ENCODE measurements at places on chromosomes 11 and 22. TPM values are rescaled to one million over a fixed set of nuclear protein-coding genes. Genes with fewer than 3 reads are reported as not detected.

DNA sequence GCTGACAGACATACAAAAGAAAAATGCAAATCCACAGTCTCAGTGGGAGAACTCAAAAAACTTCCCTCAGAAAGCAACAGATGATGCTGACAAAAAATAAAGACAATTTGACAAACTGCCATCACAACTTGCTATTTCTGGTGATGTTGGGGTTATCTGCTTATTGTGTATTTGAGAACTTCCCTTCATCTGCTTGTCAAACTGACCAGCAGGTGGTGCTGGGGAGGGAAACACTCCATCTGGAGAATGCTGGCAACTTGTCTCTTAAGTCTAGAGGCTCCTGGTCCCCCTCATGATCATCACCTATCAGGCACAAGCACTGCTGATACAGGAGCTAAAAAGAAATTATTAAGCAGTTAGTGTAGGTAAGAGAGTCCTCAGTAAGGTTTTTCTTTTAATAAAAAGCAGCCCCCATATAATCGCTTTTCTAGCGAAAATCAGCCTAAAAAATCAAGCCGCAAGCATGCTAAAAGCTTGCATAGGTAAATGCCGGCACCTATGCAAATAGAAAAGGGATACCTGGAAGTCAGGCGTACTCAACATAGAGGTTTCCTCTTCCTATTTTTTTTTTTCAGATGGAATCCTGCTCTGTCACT is 9.8 kb upstream of the FAM111B start:
- H3K36me3 ChIP-seq, result no peaks in the 10 kb centered on the region
- H3K27me3 ChIP-seq, result peaks cover 45% of the 10 kb centered on the region
- no peak overlapping the region for H3K27ac ChIP-seq
- H3K4me3 ChIP-seq, result no peak overlapping the region

DNA sequence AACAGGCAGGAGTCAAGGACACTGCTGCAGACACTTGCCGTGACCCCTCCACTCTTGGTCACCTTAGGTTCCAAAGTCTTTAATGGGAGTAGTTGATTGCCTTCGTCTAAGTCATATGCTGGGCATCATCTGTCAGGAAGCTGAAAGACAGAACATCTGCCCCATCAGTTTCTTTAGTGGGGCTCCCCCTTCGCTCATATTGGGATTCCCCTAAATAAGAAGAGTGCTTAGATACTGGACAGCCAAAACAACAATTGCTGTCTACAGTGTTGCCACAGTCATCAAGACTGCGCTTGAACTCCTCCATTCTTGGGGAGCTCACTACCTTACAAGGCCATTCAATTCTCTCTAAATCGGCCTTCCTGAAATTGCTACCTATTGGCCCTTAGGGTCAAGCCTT is 58.5 kb downstream of the UBASH3B start:
- no peak overlapping the region for H3K4me3 ChIP-seq
- H3K4me1 ChIP-seq, result peaks cover 9% of the 10 kb centered on the region
- no peak overlapping the region for H3K27ac ChIP-seq
- H3K27me3 ChIP-seq, result peaks cover 13% of the 10 kb centered on the region
- no peak for DNase-seq

GRCh38 chr11:72981080-72981479 is 161.0 kb downstream of the FCHSD2 start:
- DNase-seq, result no peak
- peaks cover 20% of the 10 kb centered on the region for H3K4me1 ChIP-seq
- no peak overlapping the region for H3K4me3 ChIP-seq

GRCh38 chr11:124891373-124891861 is 6.2 kb downstream of the ROBO4 start:
- H3K36me3 ChIP-seq, result peaks cover 11% of the 10 kb centered on the region
- peak overlapping the region; percentile 89 for H3K27ac ChIP-seq

- H3K27ac ChIP-seq, result no peak overlapping the region
- H3K4me1 ChIP-seq, result no peaks in the 10 kb centered on the region
- no peaks in the 10 kb centered on the region for H3K36me3 ChIP-seq
- no peak for DNase-seq
- no peak overlapping the region for H3K4me3 ChIP-seq
Measured at GRCh38 chr11:113681282-113681681, 24.8 kb downstream of the TMPRSS5 start.

GRCh38 chr11:74139151-74139918 is 31.5 kb downstream of the C2CD3 start:
- no peaks in the 10 kb centered on the region for H3K27me3 ChIP-seq
- no peak for DNase-seq
- no peak overlapping the region for H3K4me3 ChIP-seq
- H3K27ac ChIP-seq, result peak overlapping the region; percentile 70
- peaks cover 29% of the 10 kb centered on the region for H3K4me1 ChIP-seq
- H3K36me3 ChIP-seq, result peaks cover 16% of the 10 kb centered on the region

DNA sequence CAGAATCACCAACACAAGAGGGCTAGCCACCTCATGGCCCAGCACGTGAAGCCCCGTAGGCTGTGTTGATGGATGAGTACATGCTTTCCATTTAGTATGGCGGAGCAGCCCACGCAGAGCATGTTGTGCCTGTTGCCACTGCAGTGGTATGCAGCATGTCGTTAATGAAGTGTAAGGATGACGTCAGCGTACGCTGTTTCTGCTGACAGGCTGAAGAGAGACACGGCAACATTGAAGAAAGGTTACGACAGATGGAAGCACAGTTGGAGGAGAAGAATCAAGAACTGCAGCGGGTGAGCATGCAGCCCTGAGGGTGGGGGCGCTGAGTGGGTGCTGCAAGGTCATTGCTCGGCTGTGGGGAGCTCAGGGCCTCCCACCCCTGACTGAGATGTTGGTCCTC is 62.8 kb downstream of the PPFIA1 start:
- H3K36me3 ChIP-seq, result peaks cover 99% of the 10 kb centered on the region
- no peak overlapping the region for H3K4me3 ChIP-seq
- no peak for DNase-seq
- no peak overlapping the region for H3K27ac ChIP-seq
- H3K27me3 ChIP-seq, result no peaks in the 10 kb centered on the region
- peaks cover 12% of the 10 kb centered on the region for H3K4me1 ChIP-seq

DNA sequence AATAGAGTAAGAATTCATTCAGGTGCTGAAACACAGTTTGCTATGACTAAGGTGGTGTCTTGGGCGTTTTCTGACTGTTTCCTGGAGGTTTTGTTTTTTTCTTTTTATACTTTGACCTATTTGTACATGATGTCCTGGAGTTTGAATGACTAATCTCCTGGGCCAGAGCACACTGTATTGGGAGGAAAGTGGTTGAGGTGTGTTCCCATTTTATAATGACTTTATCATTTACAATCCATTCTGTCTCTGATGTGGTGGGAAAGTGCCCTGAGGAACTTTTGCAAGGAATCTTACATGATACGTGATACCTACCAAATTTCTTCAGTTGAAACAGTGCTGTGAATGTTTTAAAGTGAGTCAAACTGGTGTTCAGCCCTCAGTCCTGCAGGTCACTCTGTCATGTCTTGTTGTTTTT is 80.8 kb downstream of the TNRC6B start:
- peaks cover 20% of the 10 kb centered on the region for H3K36me3 ChIP-seq
- H3K4me3 ChIP-seq, result no peak overlapping the region
- H3K27me3 ChIP-seq, result no peaks in the 10 kb centered on the region

GRCh38 chr11:4645974-4646373 is 2.2 kb downstream of the OR51E1 start:
- no peaks in the 10 kb centered on the region for H3K36me3 ChIP-seq
- H3K4me3 ChIP-seq, result peak overlapping the region; percentile 62
- H3K27me3 ChIP-seq, result no peaks in the 10 kb centered on the region
- peaks cover 82% of the 10 kb centered on the region for H3K4me1 ChIP-seq

GRCh38 chr11:65503368-65503948 is 4.6 kb downstream of the MALAT1 start:
- peak overlapping the region; percentile 99 for H3K27ac ChIP-seq
- H3K36me3 ChIP-seq, result peaks cover 64% of the 10 kb centered on the region
- peak overlapping the region; percentile 89 for H3K4me3 ChIP-seq
- H3K27me3 ChIP-seq, result no peaks in the 10 kb centered on the region
- peaks cover 79% of the 10 kb centered on the region for H3K4me1 ChIP-seq

DNA sequence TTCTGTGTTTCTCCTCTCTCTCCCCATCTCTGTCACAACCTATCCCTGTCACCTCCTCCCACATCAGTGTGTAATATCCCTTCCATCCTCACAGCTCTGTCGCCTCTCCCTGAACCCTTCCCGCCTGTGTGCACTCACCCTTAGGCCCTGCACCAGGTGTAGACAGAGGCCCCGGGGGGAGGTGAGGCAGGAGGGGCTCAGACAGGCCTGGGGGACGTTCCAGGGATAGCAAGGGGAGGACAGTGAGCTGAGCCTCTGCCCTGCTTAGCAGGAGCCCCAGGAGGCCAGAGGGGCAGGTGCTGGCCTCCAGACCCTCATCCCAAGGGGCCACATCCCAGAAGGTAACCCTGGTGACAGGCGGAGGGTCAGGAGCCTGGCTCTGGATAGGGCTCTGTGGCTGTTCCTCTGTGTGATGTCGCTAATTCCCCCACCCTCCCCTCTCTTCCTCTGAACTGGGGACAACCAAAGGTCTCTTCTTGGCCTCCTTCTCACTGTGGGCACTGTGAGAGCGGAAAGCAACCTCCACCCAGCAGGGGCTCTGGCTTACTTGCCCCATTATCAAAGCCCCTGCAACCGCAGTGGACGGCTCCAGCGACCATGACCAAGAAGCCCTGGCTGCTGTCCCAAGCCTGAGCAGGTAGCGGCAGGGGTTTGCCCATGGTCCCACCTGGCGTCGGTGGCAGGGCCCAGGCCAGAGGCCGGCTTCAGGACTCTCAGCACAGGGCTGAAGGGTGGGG is 35.7 kb downstream of the KCNJ4 start:
- H3K36me3 ChIP-seq, result no peaks in the 10 kb centered on the region
- no peaks in the 10 kb centered on the region for H3K27me3 ChIP-seq
- peaks cover 28% of the 10 kb centered on the region for H3K4me1 ChIP-seq
- DNase-seq, result no peak
- peak overlapping the region; percentile 55 for H3K27ac ChIP-seq

DNA sequence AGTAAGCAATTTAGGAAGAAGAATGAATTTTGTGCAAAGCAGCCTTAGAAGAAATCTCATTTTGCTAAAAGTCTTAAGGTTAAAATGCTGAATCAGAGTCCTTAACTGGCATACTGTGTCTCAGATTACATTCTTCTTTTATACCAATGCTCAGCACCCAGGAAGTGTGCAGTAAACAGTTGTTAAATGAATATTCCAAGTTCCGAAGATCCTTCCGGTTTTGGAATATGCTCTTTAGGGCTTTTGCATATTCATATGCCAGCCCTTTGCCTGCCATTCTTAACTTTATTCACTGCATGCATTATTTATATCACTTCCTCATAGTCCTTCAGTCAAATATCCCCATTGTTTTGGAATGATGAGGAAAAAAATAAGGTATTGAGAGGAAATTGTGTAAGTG is 242.0 kb downstream of the DDX10 start:
- no peaks in the 10 kb centered on the region for H3K27me3 ChIP-seq
- peak overlapping the region; percentile 11 for H3K27ac ChIP-seq
- no peak for DNase-seq
- peaks cover 25% of the 10 kb centered on the region for H3K4me1 ChIP-seq

DNA sequence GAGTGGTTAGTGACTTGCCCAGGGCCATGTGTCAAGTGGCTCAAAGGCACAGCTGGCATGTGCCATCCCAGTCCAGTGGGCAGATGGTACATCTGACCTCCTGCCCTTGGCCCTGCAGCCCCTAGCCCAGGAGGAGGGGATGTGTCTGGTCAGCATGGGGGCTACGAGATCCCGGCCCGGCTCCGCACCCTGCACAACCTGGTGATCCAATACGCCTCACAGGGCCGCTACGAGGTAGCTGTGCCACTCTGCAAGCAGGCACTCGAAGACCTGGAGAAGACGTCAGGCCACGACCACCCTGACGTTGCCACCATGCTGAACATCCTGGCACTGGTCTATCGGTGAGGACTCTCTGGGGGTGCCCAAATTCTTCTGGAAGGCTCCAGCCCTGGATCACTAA is 5.7 kb upstream of the RAB1B start:
- H3K4me1 ChIP-seq, result peaks cover 26% of the 10 kb centered on the region
- no peak overlapping the region for H3K4me3 ChIP-seq
- DNase-seq, result no peak
- H3K36me3 ChIP-seq, result peaks cover 48% of the 10 kb centered on the region
- no peaks in the 10 kb centered on the region for H3K27me3 ChIP-seq

- H3K4me3 ChIP-seq, result no peak overlapping the region
- no peak for DNase-seq
- H3K27me3 ChIP-seq, result no peaks in the 10 kb centered on the region
- H3K4me1 ChIP-seq, result peaks cover 38% of the 10 kb centered on the region
- H3K27ac ChIP-seq, result no peak overlapping the region
Measured at GRCh38 chr11:64022125-64022784, 13.5 kb upstream of the FLRT1 start.

DNA sequence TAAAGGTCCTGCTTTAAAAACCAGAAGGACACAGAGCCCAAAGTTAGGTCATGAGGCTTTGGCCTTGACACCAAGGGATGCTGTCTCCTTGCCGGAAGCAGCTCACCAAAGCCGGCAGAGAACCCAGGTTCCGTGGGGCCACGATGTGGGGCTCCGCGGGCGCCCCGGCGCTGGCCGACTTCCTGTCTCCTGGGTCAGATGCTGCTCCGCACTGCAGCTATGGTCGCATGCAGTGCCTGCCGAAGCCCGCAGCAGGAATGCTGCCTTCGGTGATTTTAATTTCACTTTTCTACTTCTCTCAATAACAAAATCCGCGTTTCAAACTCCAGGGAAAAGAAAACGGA is 454 bp upstream of the OTUB1 start:
- H3K36me3 ChIP-seq, result peaks cover 18% of the 10 kb centered on the region
- H3K4me3 ChIP-seq, result peak overlapping the region; percentile 97
- H3K4me1 ChIP-seq, result peaks cover 48% of the 10 kb centered on the region
- no peak for DNase-seq

DNA sequence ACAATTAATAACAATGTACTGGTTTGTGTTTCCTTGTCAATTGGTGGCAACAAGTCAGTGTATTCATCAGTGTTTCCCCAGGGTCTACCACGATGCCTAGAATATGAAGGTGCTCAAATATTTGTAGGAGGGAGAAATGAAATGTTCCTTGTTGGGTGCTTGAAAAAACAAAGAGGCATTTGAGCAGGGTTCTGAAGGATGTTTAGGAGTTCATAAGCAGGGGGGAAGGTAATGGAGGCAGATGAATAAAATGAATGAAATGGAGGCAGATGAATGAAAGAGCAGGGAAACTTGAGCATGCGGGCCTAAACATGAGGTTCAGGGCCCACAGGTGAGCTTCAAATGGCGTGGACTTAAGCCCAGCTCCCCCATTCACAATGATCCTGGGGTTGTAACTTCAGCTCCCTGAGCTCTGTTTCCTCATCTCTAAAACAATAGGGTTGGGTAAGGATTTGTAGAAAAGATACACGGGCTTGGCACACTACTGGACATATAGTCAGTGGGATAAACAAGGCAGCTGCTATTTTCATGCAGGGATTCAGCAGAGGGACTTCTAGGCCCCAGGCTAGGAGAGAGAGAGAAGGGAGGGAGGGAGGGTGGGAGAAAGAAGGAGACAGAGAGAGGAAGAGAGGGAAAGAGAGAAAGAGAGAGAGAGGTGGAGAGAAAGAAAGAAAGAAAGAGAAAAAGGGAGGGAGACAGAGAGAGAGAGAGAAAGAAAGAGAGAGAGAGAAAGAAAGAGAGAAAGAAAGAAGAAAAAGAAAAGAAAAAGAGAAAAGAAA is 73.7 kb downstream of the MN1 start:
- H3K4me3 ChIP-seq, result no peak overlapping the region
- peak overlapping the region; percentile 94 for H3K27ac ChIP-seq
- no peaks in the 10 kb centered on the region for H3K36me3 ChIP-seq
- no peaks in the 10 kb centered on the region for H3K27me3 ChIP-seq

The TMEM86A gene
- total RNA-seq, result 5.4 TPM

The OR52I1 gene
- total RNA-seq, result not detected

The APOBEC3G gene
- total RNA-seq, result 4.2 TPM

The DNAJB7 gene
- not detected for total RNA-seq

The MRGPRX3 gene
- not detected for total RNA-seq

The GTF2H1 gene
- 24.3 TPM for total RNA-seq

The DEPDC7 gene
- total RNA-seq, result 0.55 TPM

The SCGB1A1 gene
- total RNA-seq, result not detected

The PKP3 gene
- 0.52 TPM for total RNA-seq

The GDPD4 gene
- not detected for total RNA-seq

The YPEL4 gene
- 0.55 TPM for total RNA-seq

Data from left ventricle myocardium inferior (tissue), 1 donor.